ENCODE measurements at places on chromosomes 13 and 19. TPM values are rescaled to one million over a fixed set of nuclear protein-coding genes. Genes with fewer than 3 reads are reported as not detected.
A peak's percentile ranks its signal among the peaks of the same experiment; 100 is the strongest.

Gene PLVAP
- not detected for total RNA-seq

Gene TMEM150B
- not detected for total RNA-seq

Gene VSIG10L
- 8.5 TPM for total RNA-seq

Gene UPK1A
- not detected for total RNA-seq

GRCh38 chr19:18408053-18408476, 10.6 kb upstream of the LRRC25 start:
- peak; percentile 51 for DNase-seq

DNA sequence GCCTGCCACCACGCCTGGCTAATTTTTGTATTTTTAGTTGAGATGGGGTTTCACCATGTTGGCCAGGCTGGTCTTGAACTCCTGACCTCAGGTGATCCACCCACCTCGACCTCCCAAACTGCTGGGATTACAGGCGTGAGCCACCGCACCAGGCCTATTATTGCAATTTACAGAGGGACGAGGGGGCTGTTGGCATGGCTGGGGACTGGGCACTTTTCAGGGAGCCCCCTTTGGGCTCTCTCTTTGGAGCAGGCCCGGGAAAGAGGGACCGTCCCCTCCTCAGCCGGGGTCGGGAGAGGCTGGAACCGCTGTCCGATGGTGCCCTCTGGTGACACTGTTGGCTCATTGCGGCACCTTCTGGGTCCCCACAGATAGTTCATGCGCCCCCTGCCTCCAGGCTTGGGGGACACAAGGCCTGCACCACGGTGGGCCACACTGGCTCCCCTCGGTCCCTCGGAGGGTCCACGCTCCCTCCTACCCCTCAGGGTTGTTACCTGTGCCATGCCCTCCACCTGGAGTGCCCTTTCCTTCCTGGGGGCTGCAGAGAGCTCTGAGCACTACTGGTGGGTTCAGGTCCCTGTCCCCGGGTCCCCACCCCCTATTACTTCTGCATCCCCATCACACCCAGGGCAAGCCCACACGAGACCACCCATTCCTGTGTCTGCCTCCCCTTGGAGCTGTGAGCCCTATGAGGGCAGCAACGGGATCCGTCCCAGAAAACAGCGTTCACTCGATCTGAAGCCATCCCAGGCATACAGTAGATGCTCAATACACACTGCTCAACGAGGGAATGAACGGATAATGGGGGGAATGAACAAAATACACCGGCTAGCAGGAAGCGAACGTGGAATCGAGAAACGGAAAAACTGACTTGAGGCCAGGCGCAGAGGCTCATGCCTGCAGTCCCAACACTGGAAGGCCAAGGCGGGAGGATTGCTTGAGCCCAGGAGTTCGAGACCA, 12.5 kb downstream of the FEM1A start:
- DNase-seq = peak; percentile 53

GRCh38 chr19:45003485-45003884, 2.2 kb downstream of the RELB start:
- DNase-seq = no peak

- DNase-seq = no peak
Measured at GRCh38 chr13:19179916-19180315, 1.7 kb downstream of the TUBA3C start.

DNA sequence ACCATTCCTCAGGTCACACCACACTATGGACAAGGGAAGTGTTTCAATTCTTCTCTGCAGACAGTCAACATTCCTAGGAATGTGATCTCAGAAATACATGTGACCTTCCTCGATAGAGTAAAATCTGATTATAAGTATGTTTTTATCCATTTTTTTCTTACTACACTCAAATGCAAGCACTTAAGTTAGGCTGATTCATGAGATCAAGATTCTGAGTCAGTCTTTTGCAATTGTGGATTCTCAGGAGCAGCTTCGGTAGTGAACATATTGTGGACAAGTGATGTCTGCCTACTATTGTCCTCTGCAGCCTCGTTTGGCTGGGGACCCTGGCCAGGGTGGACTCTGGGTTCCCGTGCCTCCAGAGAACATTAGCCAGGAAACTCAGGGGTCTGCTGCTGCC, 3.2 kb downstream of the SERPINE3 start:
- no peak for DNase-seq

- no peak for DNase-seq
Measured at GRCh38 chr19:6718741-6719539, 1.5 kb downstream of the C3 start.

DNA sequence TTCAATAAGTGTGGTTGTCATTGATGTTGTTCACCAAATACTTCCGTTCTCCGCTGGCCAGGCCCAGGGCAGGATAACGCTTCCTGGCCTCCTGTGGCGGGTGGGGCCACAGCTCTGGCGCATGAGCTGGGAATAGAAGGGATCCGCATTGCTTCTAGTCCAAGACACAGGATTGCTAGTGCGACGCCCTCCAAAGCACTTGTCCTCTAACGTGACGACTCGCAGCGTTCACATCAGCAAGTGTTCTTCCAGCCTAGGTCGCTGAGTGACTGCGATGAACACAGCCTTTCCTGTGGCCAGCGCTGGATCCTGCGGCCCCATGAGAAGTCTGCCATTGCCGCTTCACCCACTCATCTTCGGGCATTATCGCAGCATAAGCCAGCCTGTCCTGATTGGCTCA, 39.4 kb downstream of the VSTM2B start:
- DNase-seq = no peak

GRCh38 chr13:29434217-29434945, 161.1 kb downstream of the SLC7A1 start:
- no peak for DNase-seq
